Left kidney (tissue), 8 donors: ENCODE measurements at places on chromosomes 7 and 10.
A peak's percentile ranks its signal among the peaks of the same experiment; 100 is the strongest.

DNA sequence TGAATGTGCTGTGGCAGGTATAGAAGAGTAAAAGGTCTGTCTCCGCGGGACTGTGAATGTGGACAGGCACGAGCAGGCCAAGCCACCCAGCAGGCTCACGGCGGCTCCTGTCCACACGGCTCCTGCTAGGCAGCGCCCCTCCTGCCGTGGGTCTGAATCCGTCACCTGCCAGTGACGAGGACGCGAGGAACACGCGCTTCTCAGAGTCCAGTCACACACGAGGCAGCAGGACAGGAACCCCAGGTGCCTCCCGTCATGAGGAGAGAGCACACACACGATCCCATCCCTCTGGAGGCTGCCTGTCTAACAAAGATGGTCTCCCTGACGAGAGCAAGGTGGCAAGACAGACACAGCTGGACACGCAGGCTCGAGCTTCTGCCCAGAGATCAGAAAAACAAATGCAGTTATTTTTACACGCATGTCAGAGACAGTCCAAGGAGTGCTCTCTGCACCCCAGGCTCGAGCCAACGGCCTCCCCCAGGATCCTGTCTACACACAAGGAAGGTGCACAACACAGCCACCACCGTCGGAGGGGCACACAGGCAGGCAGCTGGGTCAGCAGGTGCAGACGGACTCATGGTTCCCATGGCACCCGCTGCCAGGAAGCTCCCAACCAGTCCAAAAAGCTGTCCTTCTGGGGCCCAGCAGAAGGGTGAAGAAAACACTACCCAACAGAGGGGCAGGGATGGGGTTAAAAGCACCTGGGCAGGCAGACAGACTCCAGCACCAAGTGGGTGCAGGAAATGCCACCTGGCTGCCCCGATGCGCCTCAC lies 103.2 kb downstream of the MAD1L1 start:
- no peak for DNase-seq

DNA sequence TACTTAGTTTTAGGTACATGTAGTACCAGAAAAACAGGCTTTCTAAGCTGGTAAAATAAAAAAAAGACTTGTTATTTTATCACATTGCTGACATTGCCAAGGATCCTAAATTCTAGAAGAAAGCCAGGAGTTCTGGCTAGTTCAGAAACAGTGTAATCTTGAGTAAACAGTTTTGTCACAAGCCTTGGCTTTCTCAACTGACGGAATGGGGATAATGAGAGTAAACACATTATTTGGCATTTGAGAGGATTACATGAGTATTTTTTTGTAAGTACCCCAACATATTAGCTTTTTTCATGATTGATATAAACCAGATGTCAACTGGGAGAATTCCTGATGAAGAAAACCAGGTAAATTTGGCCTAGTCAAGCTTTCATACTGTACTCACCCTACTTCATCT lies 269.8 kb downstream of the SORCS1 start:
- no peak for DNase-seq

- peak; percentile 99 for DNase-seq
Observed at GRCh38 chr10:99619851-99620710, at the start of gene SLC25A28. TSS of gene SLC25A28 (minus strand) at chr10:99620439. CDS start at chr10:99620335, 104 bp downstream.

GRCh38 chr7:20330239-20330927 lies at the start of gene ITGB8:
TSS of gene ITGB8 (plus strand) at chr7:20330900. CDS start at chr7:20331807, 907 bp downstream.
- DNase-seq, result peak; percentile 91

GRCh38 chr7:28224675-28225074 lies 44.1 kb upstream of the JAZF1 start:
- no peak for DNase-seq

GRCh38 chr10:96357038-96357620 lies 1.7 kb downstream of the OPALIN start:
- DNase-seq, result no peak

GRCh38 chr10:79249186-79250121 lies 97.8 kb upstream of the PPIF start:
- no peak for DNase-seq

GRCh38 chr10:78533098-78533497 lies 499.4 kb downstream of the RPS24 start:
- no peak for DNase-seq

DNA sequence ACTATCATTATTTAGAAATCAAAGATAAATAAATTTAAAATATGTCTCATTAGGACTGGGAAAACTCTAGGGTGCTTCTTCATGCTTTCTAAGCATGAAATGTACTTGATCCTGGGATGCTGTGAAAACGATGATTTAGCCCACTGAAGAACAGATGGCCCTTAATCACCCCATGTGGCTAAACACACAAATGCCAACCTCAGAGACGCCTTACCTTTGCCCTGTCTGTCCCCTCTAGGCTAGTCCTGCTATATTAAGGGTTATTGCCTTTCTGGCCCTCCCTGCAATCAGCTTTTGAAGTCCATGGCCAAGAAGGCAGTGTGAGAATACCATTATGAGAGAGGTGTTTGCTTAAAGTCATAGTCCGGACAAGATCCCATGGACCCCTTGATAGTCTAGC lies 217.2 kb downstream of the TWIST1 start:
- no peak for DNase-seq

DNA sequence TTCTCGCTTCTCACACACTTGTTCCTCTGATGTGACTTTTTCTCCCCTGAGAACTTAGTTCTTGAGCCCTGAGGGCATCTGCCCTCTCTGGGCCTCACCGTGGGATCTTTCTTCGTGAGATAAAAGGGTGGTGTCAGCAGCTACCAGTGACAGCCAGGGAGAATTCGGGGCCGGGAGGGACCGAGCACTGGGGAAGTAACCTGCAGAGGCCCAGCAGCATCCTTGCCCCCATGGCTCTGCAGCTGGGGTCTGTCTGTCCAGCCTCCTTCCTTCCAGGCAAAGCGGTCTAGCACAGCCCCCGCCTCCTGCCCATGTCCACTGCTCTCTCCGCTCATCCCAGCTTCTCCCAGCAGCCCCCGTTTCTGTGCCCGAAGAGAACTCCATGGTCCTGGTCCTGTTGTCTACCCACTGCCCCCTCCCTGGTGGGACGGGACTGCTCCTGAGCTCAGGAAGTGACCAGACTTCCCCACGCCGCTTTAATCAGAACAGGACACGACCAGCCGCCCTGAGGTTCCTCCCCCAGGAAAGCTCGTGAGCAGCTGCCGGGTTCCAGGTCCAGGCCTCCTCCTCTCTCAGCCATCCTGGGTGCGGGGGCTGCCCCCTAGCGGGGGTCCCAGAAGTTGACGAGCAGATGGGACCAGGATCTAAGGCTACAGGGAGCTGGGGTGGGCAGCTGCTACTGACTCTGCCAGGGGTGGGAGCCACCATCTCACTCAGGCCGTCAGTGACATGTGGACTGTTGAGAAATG lies 187.5 kb downstream of the WDR37 start:
- DNase-seq, result no peak
